Stimulated activated CD4-positive, alpha-beta T cell treated with anti-CD3 and anti-CD28 coated beads, Interleukin-15, amount 100 ng/mL, for 1 hour (primary cell): ENCODE measurements at places on chromosomes 2 and 18.

- no peak for DNase-seq
Observed at GRCh38 chr2:38666556-38666910, 619 bp downstream of the GALM start.

DNA sequence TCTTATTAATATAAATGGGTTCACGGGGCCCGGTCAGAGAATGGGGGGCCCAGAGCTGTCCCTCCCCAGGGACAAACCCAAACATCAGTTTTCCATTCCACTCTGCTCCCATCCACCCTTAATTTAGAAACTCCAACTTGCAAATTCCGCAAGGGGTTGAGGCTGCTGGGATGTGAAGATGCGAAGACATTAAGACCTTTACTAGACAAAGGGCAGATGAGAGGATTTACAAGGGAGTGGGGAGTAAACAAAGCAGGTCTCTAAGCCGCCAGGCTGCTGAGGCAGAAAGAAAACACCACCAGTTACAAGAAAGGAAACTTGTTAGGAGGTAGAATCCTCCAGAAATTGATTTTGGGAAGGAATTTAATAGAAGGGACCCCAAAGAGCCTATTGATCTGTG is 33.1 kb downstream of the MARCO start:
- DNase-seq: no peak

GRCh38 chr2:121196132-121196848 is 88.7 kb downstream of the TFCP2L1 start:
- no peak for DNase-seq

DNA sequence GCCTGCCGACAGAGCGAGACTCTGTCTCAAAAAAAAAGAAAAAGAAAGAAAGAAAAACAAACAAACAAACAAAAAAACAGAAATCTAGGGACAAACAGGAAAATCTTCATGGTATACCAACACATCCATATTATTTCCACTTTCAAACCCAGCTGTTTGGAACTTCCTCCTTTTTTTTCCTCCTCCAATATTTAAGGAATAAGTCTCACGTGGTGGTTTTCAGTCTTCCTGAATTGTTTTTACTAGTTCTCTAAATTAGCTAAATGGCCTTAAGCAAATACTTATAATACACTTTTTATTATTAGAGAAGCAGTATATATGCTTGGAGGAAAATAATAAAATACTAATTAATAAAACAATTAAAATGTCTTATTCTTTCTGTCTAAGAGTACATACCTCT is 48.7 kb upstream of the GLS start:
- DNase-seq: no peak

GRCh38 chr2:95049683-95049955 is 24.1 kb downstream of the MAL start:
- no peak for DNase-seq

- no peak for DNase-seq
Observed at GRCh38 chr2:163944347-163944737, 208.5 kb upstream of the FIGN start.

DNA sequence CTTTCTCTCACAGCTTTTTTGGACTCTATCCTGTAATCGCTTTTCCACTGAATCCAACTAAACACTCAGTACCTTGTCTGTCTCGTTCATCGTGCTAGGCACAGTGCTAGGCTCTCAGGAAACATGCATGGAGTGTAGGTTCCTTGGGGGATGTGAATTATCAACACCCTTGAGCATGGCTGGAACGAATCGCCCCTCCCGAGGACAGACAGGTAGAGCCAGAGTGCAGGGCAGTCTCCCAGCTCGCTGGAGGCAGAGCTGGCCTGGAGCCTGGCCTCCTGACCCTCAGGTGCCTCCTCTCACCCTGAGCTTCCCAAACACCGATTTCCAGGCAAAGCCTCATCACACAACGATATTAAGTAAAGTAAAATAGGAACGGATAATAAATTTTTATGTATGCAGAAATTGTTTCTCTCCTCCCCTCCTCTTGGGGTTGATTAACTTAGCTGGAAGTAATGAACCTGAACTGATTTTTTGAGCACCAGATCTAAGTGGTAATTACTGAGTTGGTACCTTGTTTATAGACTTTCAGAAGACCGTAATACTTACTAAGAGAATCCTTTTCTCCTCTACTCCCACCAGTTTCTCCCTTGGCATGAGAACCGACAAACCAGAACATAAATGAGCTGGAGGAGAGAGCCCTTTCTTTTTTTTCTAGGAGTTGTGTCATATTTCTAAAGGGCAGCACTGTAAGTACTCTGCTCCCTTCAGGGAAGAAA is 90.5 kb downstream of the MSH2 start:
- no peak for DNase-seq

GRCh38 chr2:240965905-240966456 is 32.4 kb upstream of the SNED1 start:
- DNase-seq: no peak

GRCh38 chr2:209390839-209391238 is 33.0 kb upstream of the MAP2 start:
- no peak for DNase-seq

GRCh38 chr2:96151595-96152303 is 6.5 kb upstream of the DUSP2 start:
- DNase-seq: no peak

GRCh38 chr2:176284461-176285049 is 15.3 kb downstream of the MTX2 start:
- DNase-seq: no peak

DNA sequence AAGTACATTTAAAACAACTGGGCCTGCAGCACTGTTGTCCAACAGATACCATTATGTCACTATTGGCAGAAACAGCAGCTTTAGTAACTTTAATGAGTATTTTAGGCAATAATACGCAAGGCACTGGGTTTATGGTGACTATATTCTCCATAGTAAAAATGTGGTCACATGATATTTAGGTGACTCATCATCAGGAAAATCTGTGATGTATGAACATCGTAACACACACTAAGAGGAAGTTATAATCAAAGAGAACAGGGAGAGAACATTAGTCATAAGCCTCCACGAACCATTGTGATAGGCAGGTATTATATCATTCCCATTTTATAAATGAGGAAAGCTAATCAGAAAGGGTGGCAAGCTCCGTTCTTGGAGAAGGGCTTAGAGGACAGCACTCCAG is 36.9 kb downstream of the RAPH1 start:
- DNase-seq: no peak

GRCh38 chr18:40413160-40413559 is 1541.9 kb upstream of the PIK3C3 start:
- DNase-seq: no peak
